ENCODE measurements at places on chromosomes 7 and 10.

DNA sequence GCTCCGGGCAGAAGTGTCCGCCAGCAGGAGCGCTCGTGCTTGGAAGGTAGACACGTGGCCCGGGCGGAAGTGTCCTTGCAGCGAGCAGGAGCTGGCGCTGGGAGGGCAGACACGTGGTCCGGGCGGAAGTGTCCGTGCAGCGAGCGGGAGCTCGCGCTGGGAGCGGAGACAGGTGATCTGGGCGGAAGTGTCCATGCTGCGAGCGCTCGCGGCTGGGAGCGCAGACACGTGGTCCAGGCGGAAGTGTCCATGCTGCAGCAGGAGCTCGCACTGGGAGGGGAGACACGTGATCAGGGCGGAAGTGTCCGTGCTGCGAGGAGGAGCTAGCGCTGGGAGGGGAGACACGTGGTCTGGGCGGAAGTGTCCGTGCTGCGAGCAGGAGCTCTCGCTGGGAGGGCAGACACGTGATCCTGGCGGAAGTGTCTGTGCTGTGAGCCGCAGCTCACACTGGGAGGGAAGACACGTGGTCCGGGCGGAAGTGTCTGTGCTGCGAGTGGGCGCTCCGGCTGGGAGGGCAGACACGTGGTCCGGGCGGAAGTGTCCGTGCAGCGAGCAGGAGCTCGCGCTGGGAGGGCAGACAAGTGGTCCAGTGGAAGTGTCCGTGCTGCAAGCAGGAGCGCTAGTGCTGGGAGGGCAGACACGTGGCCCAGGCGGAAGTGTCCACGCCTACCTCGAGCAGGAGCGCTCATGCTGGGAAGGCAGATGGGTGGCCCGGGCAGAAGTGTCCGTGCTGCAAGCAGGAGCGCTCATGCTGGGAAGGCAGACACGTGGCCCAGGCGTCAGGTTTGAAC lies 41.1 kb upstream of the PRKAR1B start:
- DNase-seq: no peak

DNA sequence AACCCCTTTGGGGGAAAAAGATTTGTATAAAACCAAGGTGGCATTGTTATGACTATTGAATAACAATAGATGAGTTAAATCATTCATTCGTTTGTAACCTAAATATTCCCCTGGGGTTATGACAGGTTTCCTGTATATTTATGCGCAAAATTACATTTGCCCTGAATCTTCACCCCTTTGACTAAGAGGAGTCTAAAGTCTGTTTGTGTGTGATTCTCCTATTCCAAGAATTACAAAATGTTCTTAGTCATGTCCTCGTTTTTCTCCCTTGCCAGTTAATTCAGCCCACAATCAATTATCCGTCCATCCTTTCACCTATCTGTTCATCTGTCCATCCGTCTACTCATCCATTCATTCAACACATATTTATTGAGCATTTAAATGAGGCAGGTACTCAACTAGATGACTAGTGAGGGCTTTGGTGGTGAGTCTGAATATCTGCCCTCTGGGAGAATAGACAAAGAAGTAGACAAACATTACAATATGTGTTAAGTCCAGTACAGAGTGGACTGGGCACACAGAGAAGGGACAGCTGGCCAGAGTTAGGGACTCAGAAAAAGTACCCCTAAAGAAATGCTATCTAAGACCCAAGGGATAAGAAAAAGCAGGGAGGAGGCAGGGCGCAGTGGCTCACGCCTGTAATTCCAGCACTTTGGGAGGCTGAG lies 35.6 kb upstream of the TCF7L2 start:
- DNase-seq: no peak

- no peak for DNase-seq
Measured at GRCh38 chr10:53579773-53580172, 807.2 kb upstream of the MBL2 start.

- DNase-seq: no peak
Measured at GRCh38 chr7:68015122-68015977, 1018.7 kb downstream of the TYW1 start.

GRCh38 chr7:113722006-113722405 lies 196.8 kb downstream of the PPP1R3A start:
- no peak for DNase-seq

DNA sequence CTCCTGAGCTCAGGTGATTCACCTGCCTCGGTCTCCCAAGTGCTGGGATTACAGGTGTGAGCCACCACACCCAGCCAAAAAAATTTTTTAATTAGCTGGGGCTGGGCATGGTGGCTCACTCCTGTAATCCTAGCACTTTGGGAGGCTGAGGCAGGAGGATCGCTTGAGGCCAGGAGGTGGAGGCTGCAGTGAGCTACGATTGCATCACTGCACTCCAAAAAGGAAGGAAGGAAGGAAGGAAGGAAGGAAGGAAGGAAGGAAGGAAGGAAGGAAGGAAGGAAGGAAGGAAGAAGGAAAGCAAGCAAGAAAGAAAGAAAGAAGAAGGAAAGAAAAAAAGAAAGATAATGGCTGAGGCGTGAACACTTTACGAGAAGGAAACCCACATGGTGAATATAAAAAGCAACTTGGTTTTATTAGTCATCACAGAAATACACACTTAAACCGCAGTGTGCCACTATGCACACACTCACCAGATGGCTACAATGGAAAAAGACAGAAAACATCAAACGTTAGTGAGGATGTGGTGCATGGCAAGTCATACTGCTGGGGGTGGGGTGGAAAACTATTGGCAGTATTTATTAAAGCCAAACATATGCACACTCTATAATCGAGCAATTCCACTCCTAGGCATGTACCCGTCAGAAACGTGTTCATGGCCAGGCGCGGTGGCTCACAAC lies 4.4 kb upstream of the CCL26 start:
- peak; percentile 87 for DNase-seq

DNA sequence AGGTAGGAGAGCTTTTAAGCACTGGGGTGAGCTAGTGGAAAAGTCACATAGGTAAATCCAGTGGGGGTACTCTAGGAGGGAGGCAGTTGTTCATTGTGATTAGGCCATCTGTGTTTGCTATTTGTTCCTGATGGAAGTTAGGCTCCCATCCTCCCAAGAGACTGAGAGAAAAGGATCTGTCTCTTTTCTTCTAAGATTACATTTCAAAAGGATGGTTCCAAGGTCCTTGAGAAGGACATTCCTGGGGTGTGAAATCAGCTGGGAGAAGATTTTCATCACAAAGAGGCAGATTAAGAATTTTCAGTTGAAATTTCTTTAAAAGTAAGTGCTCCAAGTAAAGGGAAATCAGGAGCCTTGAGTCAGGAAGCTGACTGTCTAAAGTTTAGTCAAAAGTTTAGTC lies 210.8 kb upstream of the CSTF2T start:
- no peak for DNase-seq

GRCh38 chr7:14761510-14762296 lies 140.8 kb downstream of the DGKB start:
- DNase-seq: peak; percentile 85

DNA sequence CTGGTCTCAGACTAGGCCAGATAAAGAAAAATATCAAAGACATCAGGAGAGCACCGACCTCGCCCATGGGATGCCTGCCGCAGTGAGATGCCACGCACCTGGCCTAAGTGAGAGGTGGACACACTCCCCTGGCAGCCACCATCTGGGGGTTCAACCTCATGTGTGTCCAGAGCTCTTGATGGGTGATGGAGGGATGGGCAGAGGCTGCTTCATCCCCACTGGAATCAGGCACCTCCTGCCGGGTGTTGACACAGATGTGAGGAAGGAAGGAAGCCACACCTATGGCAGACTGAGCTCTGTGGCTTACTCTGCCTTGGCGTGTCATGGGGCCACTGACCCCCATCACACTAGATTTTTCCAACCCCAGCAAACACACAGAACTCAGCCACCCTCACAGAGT lies 11.4 kb downstream of the ZNF488 start:
- DNase-seq: no peak

DNA sequence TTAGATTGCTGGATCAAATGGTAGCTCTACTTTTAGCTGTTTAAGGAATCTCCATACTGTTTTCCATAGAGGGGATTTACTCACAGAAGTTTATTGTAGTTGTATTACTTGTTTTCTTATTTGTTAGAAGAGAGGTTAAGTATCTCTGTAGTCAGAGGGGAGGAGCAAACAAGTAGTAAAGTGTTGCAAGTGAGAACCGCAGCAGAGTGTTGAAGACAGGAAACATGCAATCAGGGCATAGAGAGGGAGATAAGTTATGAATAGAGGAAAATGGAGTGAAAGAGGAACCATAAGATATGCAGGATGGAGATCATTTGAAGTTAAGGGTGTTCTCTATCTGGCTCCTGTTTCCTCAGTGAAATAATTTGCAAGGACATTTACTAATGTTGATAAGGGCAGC lies 331.4 kb upstream of the TMEM229A start:
- DNase-seq: no peak

GRCh38 chr10:6305401-6306321 lies 102.9 kb downstream of the PFKFB3 start:
- DNase-seq: no peak

DNA sequence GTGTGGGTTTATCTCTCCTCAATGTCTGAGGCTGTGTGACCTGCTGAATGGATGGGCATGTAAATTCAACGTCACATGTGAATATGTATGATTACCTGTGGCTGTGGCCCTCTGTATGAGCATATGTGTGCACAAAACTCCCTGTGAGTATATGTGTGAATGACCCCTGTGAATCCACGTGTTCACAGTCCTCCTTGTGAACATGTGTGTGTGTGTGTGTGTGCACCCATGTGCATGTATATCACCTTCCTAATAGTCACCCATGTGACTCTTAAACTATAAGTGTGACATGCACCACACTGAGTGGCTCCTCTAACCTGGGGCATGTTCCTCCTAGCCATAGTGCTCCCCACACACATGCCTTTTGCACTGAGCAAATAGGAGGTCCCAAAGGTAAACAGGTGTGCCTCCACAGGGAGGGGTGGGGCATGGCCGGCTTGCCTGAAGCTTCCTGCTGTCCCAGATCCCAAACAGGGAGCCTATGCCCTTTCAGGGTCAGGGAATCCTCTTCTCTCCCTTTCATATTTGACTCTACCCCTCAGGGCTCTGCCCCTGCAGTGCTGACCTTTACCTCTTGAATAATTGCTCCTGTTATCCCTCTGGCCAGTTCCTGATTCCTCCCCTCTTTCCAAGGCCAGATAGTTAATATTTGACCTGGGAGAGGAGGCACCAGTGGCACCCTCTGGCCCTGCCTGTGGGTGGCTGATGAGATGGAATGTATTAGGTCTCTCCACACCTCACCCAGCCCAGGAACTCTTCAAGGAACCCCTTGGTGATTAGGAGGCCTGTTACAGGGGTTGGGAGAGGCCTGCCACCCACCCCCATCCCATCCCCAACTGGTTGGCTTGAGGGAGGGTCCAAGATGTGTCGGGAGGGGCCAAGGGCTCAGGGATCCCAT lies 1.9 kb downstream of the SEMA4G start:
- no peak for DNase-seq

DNA sequence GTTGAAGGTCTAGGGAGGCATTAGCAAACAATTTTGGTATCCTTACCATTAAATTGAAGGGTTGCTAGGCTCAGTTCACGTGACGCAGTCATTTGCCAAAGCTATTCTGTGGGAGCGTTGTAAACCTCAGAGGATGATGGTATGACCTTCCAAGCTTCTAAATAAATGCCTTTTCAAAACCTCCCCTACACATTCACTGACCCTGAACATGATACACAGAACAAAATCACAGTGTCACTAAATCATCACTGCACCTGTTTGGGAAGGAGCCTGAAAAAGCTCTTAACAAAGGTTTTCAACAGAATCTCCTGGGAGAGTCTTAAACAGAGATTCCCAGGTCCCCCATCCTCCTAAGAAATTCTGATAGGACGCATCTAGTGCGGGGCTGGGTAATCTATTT lies 13.2 kb upstream of the CCDC172 start:
- DNase-seq: no peak

- DNase-seq: no peak
Measured at GRCh38 chr7:130500463-130500862, 8.6 kb downstream of the MEST start.

DNA sequence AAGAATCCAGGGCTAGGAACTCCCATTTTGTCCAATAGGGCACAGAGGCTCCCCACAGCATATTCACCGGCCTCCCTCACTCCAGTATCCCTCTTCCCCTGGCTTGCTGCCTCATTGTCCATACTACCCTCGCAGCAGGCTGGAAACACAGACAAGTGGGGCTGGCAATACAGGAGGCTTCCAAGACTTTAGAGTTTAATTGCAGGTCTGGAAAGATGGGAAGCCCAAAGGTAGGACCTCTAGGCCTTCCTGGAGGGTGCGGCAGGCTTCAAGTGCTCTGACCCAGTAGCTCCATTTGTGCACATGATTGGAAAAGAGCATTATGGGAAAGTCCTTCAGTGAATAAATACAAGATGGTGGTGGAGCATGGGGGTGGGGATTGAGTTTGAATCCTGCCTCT lies 166.7 kb downstream of the EVX1 start:
- no peak for DNase-seq

- no peak for DNase-seq
Measured at GRCh38 chr10:8794860-8795259, 740.4 kb downstream of the GATA3 start.

GRCh38 chr7:54253036-54253373 lies 289.2 kb upstream of the VSTM2A start:
- DNase-seq: no peak

DNA sequence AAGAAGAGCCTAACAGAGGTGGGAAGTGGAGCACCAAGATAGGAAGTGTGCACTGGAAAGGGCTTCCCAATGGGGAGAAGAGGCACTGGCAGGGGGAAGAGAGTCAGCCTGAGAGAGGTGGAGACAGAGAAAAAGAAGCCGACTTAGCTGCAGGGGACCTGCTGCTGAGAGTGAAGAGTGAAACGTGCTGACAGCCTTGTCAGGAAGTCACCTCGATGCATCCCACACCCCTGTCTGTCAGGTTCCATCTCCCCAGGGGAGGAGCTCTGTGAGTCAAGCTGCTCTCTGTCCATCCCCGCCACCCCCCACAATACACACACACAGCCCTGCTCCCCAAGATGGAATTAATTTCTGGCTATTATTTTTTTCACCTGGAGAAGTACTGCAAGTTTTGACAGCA lies 14.0 kb downstream of the KAZALD1 start:
- no peak for DNase-seq

GRCh38 chr7:123480107-123480506 lies 54.3 kb downstream of the IQUB start:
- no peak for DNase-seq

DNA sequence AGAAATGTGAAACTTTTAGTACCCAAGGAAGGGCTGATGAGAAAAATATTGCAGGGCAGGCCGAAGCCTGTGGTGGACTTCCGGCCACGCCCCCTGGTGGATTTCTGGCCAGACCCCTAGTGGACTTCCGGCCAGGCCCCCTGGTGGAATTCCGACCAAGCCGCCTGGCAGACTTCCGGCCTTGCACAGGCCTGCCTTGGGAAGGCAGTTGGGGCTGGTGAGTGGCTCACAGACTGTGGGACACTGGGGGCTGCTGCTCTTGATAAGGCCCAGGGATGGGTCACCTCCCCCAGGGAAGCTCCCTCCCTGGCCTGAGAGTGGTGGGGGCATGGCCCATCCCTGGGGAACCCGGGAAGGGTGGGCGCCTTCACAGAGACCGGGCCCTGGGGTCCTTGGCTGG lies 116.4 kb upstream of the MKI67 start:
- DNase-seq: no peak

GRCh38 chr7:37149051-37149772 lies 299.5 kb downstream of the ELMO1 start:
- DNase-seq: no peak
